ENCODE measurements at places on chromosomes 5 and 9.
A peak's percentile ranks its signal among the peaks of the same experiment; 100 is the strongest.

GRCh38 chr5:10691826-10692785 is 68.9 kb downstream of the DAP start:
- no peak for DNase-seq

DNA sequence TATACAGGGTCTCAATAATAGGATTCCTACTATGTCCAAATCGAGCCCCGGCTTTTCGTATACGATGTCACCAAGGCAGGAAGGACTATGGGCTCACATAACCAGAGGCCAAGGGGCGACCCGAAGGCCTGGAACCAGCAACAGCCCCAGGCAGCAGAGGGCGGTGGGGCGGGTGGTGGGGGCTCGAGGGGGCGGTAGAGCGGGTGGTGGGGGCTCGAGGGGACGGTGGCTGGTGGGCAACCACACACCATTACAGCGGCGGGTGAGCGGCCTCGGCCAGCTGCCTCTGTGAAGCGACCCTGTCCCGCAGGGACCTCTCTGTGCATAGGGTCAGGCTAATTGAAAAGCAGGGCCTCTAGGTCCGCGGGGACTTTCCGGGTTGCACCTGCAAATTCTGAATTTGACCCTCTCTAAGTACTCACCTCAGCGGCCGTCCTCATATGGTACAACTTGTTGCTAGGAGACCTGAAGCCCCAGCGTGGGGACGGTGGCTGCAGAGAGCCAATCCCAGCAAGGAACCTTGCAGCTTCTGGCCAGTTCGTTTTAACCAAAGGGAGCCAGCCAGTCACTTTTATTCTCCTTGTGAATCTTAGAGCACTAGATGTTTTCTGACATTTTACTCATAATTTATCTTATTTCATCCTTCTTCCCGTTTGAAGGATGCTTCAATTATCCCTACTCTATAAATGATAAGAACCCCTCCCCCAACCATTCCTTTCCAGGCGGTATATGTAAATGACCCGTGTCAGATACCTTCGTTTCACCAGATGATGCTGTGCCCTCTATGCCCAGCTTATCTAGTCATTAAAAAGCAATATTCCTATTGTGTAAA is at the start of gene NME5:
Gene NME5 (minus strand): TSS at position 480 of the 832 bp plus-strand sequence. CDS start 648 bp downstream, outside the sequence.
- peak; percentile 74 for DNase-seq

GRCh38 chr5:62328772-62329491 is 22.9 kb downstream of the KIF2A start:
- no peak for DNase-seq

DNA sequence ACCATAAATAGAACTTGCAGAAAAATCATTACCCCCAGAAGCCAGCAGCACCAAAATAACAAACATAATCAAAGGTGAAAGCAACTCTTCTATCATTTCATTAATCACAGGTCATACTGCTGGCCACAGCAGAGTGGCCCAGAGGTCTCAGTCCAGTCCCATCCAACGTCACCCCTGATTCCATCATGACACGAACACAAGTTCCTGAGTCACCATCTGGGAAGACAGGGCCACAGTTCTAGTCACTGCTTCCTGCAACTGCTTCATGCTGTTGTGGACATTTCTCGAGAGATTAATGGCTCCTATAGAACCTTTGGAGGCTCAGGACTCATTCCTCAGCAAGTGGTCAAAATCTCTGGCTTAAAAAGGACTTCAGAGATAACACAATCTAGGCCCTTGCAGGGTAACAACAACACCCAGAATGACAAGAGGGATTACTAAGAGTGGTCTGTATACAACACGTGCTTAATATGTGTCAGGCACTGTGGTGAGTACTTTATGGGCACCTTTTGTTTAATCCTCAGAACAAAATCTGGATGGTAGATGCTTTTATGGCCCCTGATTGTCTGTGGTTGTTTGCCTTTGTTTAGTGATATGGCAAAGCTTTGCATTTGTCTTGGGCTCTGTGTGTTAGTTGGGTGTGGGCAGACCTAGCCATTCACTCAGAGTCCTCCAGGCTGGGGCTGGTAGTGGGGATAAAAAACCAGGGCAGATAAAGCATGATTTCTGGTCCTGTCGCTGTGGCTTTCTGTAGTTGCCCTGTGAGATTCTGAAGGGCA is 184.3 kb downstream of the DAB2IP start:
- DNase-seq = peak; percentile 9

Measured in ureter (tissue), 1 donor.